Type B pancreatic cell (in vitro differentiated cells): ENCODE measurements at places on chromosomes 5 and 9.

DNA sequence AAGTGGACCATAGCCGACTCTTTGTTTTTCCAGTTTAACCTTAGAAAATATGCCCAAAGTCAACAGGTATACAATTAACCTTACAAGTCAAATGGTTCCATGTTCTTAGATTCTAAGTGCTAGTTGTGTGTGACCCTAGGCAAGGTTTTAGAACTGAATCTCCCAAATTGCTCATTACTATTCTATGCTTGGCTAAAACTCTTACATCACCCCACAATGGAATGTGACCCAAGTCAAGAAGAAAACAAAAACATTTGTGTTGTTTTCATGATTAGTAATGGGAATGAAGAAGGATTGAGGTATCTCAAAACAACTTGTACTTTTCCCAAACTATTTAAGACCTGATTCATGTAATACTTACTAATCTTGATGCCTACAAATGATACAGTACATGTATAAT lies 159.2 kb downstream of the ARRDC3 start:
- no peak for DNase-seq

GRCh38 chr5:74993743-74994142 lies 58.6 kb downstream of the GCNT4 start:
- no peak for DNase-seq

GRCh38 chr5:109045710-109046109 lies 298.0 kb downstream of the FER start:
- no peak for DNase-seq

- DNase-seq: no peak
These were observed 26.4 kb downstream of the RGS7BP start for GRCh38 chr5:64532212-64532611.

DNA sequence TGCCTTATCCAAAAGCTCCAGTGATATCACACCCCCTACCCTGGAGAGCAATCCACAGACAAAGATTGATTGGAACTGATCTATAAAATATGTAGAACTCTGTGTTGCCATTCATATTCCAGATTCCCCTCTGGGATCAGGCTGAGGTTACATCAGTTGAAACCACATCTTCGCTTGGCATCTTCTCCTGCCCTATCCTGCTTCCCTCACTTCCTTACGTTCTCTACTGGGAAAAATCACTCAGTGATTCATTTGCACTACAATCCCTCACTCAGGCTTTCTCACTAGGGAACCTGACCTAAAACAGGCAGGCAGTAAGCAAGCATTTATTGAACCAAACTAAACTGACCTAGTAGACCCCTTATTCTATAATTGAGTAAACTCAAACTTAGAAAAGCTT lies 111.7 kb downstream of the ESM1 start:
- DNase-seq: no peak
